ENCODE measurements at places on chromosomes 3 and 15.
A peak's percentile ranks its signal among the peaks of the same experiment; 100 is the strongest.

DNA sequence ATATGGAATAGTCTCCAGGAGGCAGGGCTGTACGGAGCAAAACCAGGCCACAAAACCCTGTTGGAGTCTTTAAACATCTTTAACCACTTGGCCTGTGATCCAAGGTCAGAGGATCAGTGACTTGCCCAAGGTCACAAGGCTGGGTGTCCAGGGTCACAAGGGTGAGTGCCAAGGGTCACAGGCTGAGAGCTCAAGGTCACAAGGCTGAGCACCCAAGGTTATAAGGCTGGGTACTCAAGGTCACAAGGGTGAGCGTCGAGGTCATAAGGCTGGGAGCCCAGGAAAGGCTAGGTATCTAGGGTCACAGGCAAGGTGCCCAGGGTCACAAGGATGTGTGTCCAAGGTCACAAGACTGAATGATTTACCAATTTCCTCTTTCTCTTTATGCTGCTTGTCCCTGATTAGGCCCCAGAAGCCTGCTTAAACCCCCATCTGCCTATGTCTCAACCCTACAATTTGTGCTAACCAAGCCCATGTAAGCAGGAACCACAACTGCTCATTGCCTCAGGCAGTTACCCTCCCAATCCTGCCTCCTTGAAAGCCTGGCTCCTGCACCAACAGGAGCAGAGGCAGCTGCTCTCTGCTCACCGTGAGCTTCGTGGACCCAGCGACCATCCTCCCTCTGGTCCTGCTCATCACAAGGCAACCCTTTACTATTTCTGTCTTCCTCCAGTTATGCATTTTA, 51.5 kb downstream of the MGLL start:
- DNase-seq: no peak

DNA sequence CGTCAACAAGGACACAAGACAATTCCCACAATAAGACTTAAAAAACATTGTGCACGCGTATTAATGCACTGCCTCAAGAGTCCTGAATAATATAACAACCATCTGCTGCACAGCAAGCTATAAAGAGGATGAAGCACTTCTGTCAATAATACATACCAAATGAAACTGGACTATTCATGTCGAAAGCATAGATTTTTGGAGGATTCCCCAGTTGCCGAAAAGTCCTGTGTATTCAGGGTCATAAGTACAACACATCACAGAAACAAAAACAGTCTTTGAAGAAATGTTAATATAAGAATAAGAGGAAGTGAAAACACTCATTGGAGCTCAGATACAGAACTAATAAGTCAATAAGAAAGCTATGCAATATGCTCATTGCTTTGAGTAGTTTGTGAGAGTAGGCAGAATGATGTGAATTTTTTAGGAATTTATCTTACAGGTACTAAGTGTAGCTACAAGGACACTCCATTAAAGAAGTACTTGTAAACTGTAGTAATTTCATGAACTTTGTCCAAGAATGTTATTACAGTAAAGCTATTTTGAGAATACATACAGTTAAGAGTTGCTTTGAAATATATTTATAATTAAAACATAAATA, 31.6 kb downstream of the CBLB start:
- peak; percentile 67 for DNase-seq

- no peak for DNase-seq
These were observed 24.3 kb downstream of the DPH3 start for GRCh38 chr3:16240229-16241023.

GRCh38 chr15:50876989-50877360, 31.5 kb upstream of the AP4E1 start:
- DNase-seq: peak; percentile 57

GRCh38 chr3:26591926-26592325, 30.6 kb upstream of the LRRC3B start:
- no peak for DNase-seq

DNA sequence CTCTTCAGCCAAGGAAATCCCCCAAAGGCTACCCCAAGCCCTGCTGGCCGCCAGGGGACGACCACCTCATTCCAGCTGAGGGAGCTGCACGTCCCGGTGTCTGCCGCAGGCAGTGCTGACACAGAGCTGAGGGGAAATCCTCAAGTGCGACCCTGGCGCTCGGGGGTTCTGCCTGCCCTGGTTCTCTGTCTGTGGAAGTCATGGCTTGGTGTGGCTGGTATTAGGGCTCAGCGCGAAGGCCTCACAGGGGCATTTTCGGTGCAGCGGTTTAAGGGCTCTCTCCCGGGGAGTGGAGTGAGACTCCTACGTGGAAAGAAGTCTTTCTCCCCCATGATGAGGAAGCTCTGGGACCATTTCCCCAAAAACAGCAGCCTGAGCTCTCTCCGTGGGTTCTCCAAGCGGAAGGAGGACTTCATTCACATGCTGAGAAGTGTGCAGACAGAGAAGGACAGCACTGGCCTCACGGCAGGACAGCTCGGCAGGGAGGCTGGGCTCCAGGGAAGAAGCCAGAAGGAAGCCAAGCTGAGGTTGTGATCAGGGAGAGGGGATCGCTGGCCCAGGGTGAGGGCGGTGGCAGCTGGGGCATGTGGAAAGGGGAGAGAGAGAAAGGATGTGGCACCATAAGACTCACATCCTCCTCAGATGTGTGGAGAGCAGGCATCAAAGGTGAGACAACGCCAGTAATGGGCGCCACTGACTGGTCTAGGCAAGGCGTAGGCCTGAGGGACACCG, 48.6 kb downstream of the KLF15 start:
- DNase-seq: no peak

Data from naive B cell (primary cell).